ENCODE measurements at places on chromosomes 2 and 18. TPM values are rescaled to one million over a fixed set of nuclear protein-coding genes. Genes with fewer than 3 reads are reported as not detected.

Gene GKN2
- not detected for polyA plus RNA-seq

Gene WNT6
- polyA plus RNA-seq: not detected

Gene CAVIN2
- 0.55 TPM for polyA plus RNA-seq

Gene GREB1L
- polyA plus RNA-seq: 5.0 TPM

Gene C1QL2
- polyA plus RNA-seq: not detected

Gene CD302
- polyA plus RNA-seq: 5.9 TPM

Gene CLEC4F
- not detected for polyA plus RNA-seq

Gene MAPK4
- polyA plus RNA-seq: 4.3 TPM
